ENCODE measurements at places on chromosomes 7 and 10.

- no peak for DNase-seq
Observed at GRCh38 chr10:101624526-101625102, 36.5 kb downstream of the DPCD start.

- DNase-seq = no peak
Observed at GRCh38 chr10:19620811-19621210, 195.4 kb upstream of the PLXDC2 start.

GRCh38 chr10:99266383-99266782 lies 30.7 kb upstream of the HPSE2 start:
- no peak for DNase-seq

DNA sequence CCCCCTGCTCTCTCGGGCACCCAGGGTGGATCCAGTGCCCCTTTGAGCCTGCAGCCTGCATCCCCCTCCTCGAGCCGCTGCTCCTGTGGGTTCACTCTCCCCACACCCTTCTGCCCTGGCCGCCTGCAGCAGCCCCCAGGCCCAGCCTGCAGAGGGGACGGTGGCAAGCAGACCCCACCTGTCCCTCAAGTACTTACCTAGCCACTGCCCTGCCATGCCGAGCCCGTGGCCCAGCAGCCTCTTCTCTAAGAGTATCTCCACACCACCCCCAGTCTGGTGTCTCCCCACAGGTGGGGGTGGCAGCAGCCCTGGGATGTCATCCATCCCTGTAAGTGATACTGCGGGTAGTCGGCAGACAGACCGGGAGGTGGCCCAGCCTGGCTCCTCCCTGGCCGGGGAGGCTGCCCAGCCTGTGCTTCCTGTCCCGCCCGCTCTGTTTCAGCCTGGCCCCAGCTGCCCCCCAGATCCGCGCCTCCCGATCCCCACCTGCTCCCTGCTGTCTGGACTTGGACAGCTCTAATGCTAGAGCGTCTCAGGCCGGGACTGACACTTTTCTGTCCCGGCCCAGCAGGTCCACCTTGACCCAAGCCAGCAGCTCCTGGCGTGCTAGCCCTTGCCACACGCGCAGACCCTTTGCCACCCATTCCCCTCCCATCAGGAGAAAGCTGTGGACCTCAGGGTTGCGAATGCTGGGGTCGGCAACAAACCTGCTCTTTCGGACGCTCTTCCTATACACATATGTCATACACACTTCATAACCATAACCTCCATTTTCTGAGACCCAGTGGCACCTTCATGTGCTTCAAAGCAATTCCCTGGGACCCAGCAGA lies 25.0 kb downstream of the YKT6 start:
- no peak for DNase-seq

GRCh38 chr7:69130396-69130795 lies 467.9 kb upstream of the AUTS2 start:
- DNase-seq = no peak

DNA sequence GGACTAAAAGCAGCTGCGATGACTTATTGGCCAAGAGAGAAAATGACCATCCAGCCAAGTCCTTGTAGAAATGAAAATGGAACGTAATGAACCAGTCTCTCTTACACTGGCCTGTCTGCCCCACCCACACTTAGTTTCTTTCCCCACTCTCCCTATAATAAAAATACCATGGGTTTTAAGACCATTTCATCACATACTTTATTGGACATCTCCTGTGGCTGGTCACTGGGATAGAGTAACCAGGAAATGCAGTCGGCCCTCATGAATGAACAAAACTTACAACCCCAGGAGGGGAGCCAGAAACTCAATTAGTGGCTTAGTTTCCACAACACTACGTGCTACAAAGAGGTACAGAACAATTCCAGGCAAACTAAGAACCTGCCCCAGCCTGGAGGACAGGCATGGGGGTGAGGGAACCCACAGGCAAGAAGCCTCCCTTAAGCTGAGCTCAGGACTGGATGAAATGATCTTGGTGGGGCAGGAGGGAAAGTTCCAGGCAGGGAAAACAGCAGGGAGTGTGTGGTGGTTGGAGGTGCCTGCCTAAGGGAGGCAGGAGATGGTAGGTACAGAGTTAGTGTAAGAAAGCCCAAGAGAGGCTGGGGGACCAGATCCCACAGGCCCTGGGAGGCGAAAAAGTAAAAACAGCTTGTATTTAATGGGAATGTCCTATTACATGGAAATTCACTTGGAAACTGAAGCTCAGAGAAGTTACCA lies 29.6 kb downstream of the MKI67 start:
- no peak for DNase-seq

GRCh38 chr10:21090609-21091082 lies 193.5 kb upstream of the NEBL start:
- no peak for DNase-seq

GRCh38 chr7:91198371-91198770 lies 65.9 kb upstream of the FZD1 start:
- DNase-seq = no peak

DNA sequence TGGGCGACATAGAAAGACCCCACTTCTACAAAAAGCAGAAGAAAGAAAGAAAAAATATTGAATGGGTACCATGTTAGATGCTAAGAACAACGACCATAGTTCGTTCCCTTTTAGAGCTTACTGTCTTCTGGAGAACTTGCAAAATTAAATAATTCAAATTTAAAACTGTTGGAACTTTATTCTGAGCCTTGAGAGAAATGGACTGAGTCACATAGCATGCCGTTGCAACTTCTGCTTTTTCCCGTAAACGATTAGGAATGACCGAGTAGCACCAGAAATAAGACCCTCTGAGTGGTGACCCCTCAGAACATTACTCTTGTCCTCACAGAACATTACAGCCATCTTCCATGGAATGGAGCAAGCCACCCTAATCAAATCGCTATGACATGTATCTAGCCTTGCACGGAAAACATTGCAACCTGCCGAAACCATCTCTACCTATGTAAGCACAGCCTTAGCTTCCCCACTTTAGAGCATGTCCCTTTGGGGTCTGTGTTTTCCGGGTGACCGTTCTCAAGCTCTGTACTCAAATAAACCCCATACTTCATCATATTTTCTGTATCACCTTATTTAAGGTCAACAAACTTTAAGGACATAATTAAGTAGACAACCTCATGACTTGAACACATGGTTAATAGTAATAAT lies 179.1 kb downstream of the PRKCQ start:
- DNase-seq = no peak

- no peak for DNase-seq
Observed at GRCh38 chr10:104557966-104558365, 83.1 kb upstream of the SORCS3 start.

GRCh38 chr10:7423521-7423920 lies 12.7 kb upstream of the SFMBT2 start:
- no peak for DNase-seq

- no peak for DNase-seq
Observed at GRCh38 chr10:95651346-95652060, 5.0 kb downstream of the ALDH18A1 start.

DNA sequence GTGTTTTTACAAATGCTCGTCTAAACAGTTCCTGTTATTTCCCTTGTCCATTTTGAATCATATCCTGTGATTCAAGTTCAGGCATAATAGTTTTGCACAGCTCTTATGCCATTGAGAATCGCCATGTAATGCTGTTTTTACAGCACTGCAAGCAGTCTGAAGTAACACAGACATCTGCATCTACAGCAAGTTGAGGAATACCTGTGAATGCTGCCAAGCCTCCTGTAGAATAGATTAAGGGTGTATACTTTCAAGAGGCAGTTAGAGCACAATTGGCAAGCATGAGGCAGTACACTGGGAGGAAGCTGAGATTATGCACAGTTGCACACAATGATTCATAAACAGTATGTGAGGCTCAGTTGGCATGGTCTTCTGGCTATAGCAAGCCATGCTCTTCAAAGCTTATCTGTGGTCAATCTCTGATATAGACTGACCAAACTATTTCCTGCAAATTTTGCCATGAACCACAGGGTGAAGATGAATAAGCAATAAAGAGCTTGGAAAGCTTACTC lies 121.9 kb upstream of the AKR1E2 start:
- DNase-seq = no peak

DNA sequence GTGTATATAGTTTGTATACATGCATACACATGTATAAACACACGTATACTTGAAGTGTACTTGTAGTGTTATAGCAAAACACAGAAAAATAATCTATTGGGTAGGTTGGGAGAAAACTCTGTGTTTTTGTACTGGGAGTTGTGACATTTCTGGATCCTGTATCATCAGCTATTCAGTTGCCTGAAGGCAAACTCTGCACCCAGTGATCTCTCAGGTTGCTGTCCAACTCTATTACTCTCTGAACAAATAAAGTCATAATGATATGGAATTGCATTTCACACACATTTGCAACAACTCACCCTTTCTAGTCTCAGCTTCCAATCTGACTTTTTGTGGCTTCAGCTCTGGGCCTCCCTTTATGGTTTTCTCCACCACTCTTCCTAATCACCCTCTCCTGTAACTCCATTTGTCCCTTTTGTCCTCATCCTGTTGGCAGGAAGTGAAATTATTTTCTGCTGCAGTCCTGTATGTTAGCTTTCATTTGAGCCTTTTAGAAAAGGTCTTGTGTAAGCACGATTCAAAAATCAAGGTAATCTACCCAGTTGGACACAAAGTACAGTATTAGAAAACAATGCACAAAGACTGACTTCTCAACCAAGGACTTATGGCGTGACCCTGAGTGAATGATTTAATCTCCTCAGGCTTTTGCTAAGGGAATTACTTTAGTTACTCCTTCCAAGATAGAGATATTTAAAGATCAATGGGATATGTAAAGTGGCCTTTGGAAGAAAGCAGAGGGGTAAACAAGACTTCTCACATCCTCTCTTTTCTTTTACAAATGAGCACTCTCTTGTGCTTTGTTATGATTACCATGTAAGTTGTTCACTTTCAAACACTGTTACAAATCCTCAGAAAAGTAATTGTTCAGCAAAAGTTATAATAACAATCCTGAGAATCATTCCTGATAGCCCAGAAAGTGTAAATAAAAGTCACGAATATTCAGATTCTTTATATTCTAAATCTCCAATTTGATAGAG lies 249.1 kb downstream of the KCND2 start:
- no peak for DNase-seq

DNA sequence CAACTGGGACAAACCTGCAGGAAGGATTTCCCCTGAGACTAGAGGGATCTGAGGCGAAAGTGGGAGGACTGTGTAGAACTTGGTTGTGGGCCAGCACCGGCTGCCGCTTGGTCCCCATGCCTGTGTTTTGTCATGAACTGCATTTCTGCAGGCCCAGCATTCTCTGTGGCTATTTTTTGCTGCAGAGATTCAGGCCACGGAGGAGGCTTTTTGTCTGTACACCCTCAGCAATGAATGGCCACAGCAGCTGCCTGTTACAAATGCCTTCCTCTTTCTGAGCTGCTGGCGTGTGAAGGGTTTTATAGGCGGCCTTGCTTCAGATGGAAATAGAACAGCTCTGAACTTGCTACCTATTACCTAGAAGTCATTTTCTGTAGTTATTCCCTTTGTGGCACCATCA lies 164.4 kb downstream of the SH2D4B start:
- DNase-seq = no peak

DNA sequence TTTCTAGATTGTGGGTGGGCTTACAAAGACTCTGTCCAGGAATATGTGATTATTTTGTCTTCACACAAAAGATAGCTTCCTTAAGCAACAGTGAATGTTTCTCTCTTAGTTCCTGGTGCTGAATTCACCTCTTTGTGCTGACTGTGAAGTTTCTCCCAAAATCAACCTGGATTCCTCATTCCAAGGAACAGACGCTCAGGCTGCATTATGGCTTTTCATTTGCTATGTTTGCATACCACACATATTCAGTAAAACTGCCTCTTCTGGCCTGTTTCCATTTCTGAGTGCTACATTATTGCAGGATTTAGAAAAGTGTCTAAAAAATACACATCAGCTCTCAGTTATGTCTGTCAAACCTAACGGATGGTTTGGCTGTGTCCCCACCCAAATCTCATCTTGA lies 21.5 kb downstream of the MACROH2A2 start:
- no peak for DNase-seq

DNA sequence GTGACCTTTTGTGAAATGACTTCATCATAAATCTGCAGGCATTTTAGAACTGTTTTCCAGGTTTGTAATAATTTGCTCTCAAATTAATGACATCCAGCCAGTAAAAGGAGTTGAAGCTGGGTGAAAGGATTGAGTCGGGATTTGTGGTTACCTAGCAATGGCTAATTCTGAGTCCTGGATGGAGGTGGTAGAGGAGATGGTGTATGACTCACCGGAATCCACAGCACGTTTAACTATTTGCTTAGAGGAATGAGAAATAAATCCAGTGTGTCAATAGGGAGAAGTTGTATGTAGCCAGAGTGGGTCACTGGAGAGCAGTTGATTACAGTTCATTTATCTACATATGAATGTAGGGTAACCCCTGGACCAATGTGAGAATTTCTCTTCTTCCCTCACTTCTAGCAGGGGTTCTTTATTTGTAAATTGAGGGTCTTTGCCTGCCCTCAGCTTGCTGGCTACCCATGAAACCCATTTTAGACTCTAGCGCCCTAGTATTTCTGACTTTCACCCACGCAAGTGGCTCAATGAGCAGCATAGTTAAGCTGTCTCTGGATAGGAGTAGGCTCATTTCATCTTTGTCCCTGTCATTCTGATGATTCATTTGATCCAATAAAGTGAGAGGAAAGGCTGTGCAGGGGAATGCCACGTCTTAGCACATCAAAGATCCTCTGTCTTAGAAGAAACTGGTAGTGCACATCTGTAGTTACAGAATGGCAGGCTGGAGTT lies 547.8 kb downstream of the SORCS3 start:
- DNase-seq = no peak

DNA sequence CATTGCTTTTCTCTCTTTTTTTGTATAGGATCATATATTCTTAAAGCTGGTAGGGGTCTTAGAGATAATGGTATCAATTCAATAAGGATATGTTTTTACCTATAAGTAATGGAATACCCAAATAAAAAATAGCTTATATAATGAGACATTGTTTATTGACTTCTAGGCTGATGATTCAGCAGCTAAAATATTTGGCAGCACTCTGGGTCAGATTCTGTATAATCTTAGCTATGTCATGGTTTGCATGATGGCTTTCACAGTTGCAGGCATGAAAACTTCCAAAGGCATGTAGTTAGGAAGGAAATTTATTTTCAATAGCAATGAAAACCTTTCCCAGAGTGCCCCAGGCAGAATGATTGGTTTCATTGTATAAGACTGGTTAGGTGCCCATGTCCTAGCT lies 32.1 kb upstream of the A1CF start:
- no peak for DNase-seq

GRCh38 chr10:6803427-6803783 lies 223.3 kb upstream of the PRKCQ start:
- no peak for DNase-seq

GRCh38 chr10:130337696-130338635 lies 201.8 kb downstream of the GLRX3 start:
- DNase-seq = no peak

- no peak for DNase-seq
Observed at GRCh38 chr10:45302573-45302972, 12.8 kb downstream of the OR13A1 start.

GRCh38 chr7:101971457-101971856 lies 154.0 kb downstream of the CUX1 start:
- DNase-seq = no peak
